ENCODE measurements at places on chromosomes 2 and 18.

GRCh38 chr18:74512321-74513053 lies 16.3 kb downstream of the CNDP2 start:
- no peak for DNase-seq

GRCh38 chr2:127694986-127695385 lies 6.3 kb upstream of the SFT2D3 start:
- DNase-seq = no peak

- no peak for DNase-seq
These were observed 2.9 kb upstream of the ARPC2 start for GRCh38 chr2:218214116-218214515.

GRCh38 chr2:76849086-76849485 lies 673.1 kb downstream of the LRRTM4 start:
- no peak for DNase-seq

DNA sequence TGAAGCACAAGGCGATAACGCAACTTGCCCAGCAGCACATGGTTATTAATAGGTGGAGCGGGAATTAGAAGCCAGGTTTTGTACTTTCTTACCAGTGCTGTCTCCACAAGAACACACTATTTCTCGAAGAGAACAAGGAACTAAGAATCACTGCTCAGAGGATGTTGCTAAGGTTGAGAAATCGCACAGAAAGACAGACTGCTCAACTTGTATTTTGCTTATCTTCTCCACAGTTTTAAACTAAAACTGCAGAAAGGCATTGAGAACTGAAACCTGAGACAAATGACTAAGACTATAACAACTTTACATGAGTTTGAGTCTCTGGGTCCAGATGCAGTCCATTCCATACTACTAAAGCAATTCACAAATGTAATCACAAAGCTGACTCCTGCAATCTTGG lies 6.2 kb downstream of the PRKD3 start:
- no peak for DNase-seq

- DNase-seq = peak; percentile 74
These were observed 137.3 kb upstream of the PID1 start for GRCh38 chr2:229408356-229408755.

- DNase-seq = no peak
These were observed at the start of gene INPP5D for GRCh38 chr2:233059797-233060500. TSS of gene INPP5D (plus strand) at chr2:233060342. CDS start at chr2:233060479, 137 bp downstream.

GRCh38 chr18:54506516-54507261 lies 84.4 kb upstream of the DYNAP start:
- DNase-seq = no peak

GRCh38 chr2:154306266-154306970 lies 392.1 kb upstream of the KCNJ3 start:
- DNase-seq = no peak

GRCh38 chr2:126531029-126531428 lies 124.9 kb upstream of the GYPC start:
- DNase-seq = no peak

DNA sequence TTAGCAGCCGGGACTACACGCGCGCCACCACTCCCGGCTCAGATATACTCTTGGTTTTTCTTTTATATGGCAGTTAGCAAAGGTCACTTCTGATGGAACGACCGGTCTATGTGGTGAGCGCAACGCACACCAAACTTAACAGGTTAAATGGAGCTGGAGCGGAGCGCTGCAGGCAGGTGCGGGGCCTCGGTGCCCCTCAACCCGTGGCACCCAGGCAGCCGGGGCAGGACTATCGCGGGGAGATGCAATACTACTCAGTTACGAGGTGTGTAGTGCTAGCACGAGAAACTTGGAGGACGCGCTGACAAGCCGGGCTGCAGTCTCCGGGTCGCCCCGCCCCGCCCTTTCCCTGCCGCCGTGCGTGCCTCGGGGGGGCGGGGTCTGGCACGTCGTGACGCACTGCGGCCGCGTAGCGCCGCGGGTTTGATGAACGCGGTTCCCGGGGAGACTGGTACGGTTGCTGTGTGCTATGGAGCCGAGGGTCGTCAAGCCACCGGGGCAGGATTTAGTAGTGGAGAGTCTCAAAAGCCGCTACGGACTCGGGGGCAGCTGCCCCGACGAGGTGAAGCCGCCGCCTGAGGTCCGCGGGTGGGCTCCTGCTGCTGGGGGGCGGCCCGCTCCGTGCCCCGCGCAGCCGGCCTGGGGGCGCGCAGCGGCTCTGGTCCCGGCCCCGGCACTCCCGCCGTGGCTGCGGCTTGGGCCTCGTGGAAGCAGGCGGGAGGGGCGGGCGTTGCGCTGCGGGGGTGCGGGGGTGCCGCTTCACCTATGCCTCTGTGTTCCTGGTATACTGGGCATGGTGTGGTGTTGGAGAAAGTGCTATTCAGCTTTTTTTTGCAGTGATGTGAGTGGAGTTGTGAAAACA lies at the start of gene CCDC138:
TSS of gene CCDC138 (plus strand) at position 418 of the 862 bp plus-strand sequence. CDS start at position 470, 52 bp downstream.
- DNase-seq = peak; percentile 94

- no peak for DNase-seq
These were observed 254.3 kb downstream of the LRRTM1 start for GRCh38 chr2:80050246-80050645.

- no peak for DNase-seq
These were observed 47.8 kb downstream of the GREB1L start for GRCh38 chr18:21289827-21290226.

DNA sequence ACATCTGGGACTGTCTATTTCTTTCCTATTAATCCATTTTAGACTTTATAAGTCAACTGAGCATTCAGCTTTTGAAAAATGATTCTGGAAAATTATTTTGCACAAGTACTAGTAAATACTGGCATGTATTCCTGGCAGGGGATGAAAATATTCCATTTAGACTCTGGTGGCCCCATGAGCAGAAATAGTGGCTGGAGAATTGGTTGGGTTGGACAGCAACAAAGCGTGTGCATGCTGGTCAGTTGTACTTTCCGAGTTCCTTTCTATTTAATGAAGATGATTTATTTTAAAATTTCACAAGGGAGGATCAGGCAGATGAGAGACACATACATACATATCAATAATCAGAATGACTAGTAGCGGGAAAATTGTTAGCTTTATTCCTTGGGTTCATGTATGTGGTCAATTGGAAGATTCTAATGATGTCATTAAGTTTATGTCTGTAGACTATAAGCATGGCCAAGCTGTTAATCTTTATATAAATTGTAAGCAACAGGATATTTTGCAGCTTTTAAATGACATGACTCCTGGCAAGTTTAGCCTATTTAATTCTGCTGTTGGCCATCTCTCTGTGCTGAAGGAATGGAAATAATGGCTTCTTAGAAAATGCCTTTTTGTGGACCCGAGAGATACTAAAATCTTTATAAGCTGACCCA lies 541.6 kb downstream of the SLC4A3 start:
- no peak for DNase-seq

DNA sequence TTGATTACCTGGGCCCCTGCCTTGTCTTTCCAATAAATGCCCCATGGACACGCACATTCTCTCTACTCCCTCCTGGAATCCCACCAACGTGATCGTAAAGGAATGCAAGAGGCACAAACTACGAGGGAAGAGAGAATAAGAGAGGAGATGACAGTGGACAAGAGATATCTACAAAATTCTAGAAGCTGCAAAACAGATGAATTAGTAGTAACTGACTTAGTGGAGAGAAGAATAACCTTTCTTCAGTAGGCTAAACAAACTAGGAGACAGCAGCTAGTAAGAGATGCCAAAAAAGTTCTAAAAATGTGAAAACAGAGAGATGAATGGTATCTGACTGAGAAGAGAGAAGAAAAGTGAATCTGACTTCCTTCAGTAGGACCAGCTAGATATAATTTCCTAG lies 43.5 kb upstream of the MYCN start:
- no peak for DNase-seq

GRCh38 chr18:62781262-62781661 lies 65.9 kb downstream of the PHLPP1 start:
- no peak for DNase-seq

DNA sequence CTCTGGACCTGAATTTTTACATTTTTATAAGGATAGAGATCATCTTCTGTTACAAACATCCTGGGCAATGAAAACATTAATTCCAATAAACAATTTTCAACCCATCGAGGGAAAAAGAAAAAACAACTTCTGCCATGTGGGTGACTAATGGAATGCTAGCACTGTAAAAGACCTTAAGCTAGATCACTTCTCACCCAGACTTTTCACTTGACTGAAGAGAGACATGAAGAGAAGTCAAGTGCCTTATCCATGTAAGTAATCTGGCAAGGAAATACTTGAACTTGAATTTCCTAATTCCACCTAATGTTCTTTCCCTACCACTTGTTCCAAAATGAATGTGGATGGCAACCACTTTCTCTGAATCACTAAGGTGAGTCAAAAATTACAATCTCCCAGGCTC lies 98.3 kb upstream of the ACVR1C start:
- no peak for DNase-seq

DNA sequence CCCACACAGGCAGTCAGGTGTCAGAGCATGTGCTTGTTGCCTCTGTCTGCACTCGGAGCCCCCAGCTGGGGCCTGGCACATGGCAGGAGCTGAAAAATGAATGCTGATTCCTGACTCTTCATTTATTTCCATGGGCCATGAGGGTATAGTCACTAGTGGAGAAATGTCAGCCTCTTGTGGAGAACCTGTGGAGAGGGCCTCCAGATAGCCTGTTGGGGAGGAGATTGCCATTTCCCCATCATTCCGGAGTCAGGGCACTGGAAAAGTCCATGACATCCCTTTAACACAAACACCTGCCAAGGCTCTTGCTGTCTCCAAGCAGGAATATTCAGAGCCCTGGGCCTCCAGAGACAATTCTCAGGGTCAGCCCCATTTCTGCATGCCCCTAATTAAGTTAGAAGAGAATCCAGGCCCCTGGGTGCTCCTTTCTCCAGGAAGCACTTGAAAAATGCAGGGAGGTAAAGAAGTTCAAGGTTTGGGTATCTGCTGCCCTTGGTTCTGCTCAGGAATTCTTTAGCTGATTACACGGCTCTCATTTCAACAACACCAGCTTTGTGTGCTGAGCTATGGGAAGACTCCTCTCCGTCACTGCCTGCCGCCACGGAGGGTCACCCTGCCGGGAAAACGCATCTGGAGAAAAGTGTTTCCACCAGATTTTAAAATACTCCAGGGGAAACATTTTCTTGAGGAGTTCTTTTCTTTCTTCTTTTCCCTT lies 311.3 kb downstream of the MYCN start:
- no peak for DNase-seq

- peak; percentile 70 for DNase-seq
These were observed 76.0 kb downstream of the RFTN2 start for GRCh38 chr2:197599285-197599965.

- no peak for DNase-seq
These were observed 2.1 kb downstream of the IL1B start for GRCh38 chr2:112834396-112835037.

GRCh38 chr2:159891917-159892730 lies 94.1 kb upstream of the CD302 start:
- DNase-seq = peak; percentile 59

DNA sequence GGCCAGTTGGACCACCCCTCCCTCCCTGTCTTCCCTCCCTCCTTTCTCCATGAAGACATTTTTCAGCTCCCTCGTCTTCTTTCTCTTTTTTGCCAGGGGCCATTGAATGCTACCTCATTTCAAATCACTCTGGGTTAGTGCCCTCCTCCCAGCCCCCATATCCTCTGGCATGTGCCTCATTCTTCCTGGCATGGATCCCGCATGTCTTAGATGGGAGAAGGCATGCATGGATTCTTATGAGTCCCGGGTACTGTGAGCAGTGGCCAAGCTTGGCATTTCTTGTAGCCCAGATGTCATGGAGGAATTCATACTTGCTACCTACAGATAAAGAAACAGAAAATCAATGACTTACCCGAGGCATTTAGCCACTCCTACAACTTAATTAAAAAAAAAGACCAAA lies 9.0 kb upstream of the HAAO start:
- DNase-seq = no peak

DNA sequence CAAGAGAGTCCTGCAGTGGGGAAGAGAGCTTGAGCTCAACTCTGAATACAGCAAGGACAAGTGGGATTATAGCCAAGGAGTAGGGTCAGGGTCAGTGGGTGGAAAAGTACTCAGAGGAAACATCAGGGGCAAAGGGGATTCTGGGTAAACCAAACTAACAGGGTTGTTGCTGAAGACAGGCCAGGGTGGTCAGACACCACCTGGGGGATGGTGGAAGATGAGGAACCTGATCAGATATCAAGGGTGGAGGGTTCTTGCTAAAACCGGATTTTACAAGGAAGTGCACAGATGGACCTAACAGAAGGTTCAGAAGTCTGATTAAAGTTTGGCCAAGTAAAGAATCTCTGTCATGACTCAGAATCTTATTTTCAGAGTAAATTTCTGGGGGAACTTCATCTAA lies 16.5 kb downstream of the OSBPL1A start:
- no peak for DNase-seq

- DNase-seq = no peak
These were observed 70.2 kb downstream of the INPP4A start for GRCh38 chr2:98514879-98515249.

DNA sequence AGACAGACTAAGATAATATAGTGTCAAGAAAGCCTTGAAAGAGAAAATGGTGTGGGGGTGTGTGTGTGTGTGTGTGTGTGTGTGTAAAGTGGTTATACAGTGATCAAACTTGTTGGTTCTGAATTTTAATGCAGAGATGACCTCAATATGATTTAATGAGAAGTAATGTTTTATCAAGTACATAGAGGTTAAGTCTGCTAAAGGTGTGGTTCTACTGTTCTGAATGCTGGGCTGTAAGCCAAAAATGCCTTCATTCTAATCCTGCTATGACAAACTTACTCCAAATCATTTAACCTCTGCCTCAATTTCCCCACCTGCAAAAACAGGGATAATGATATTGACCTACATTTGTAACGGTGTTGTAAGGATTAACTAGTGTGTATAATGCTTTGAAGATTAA lies 87.9 kb downstream of the WDPCP start:
- DNase-seq = no peak

DNA sequence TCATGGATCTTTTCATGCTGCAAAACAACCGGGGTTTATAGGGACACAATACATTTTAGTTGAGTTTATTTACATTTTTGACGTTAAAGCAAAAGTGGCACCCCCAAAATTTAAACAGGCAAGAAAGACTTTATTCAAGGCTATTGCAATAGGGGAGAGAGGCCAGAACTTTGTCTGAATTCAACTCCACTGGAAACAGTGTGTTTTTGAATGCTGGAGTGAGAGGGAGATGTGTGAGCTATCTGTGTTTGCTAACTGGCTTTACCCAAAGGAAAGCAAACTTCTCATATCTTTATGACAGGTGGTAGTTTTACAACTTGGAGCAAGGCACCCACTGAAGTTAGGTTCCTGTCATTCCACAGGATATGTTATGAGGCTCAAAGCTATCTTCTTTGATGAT lies 207.4 kb downstream of the AGPS start:
- DNase-seq = no peak

DNA sequence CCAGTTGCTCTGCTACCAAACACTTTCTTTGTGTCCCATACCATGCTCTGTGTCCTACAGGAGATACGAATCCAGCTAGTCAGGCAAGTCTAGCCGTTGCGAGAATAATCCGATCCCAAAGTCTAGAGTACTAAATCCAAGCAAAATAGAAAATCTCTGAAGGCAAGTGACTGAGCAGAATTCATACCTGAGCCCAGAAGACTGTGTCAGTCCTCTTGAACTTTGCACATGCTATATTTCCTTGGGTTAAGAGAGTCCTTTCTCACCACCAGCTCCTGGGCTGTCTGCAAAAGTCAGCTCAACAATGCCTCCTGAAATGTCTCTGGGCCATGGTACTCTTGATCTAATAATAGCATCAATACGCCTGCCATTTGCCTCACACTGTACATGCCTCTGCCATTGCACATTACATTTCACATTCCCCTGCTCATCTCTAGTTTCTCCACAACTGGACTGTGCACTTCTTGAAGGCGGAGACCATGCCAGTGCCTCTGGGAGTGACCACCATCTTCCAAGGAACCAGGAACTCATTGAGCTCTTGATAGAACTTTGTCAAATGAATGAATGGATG lies 265.8 kb upstream of the ID2 start:
- no peak for DNase-seq

GRCh38 chr2:174058026-174058425 lies 92.9 kb upstream of the SP3 start:
- no peak for DNase-seq

All from RKO (cell line).